Activated CD4-positive, alpha-beta T cell treated with anti-CD3 and anti-CD28 coated beads, Interleukin-2, amount 10 ng/mL, durations not matched to agents 24 days and 14 days (primary cell): ENCODE measurements at places on chromosomes 4 and X. TPM values are rescaled to one million over a fixed set of nuclear protein-coding genes. Genes with fewer than 3 reads are reported as not detected.

- DNase-seq: no peak
Measured at GRCh38 chr4:88705805-88706492, 8.3 kb upstream of the NAP1L5 start.

GRCh38 chr4:107600436-107600835 lies 119.6 kb downstream of the PAPSS1 start:
- DNase-seq: no peak

GRCh38 chr4:90112715-90113114 lies 14.5 kb upstream of the CCSER1 start:
- DNase-seq: no peak

GRCh38 chr4:74056114-74056857 lies 17.8 kb upstream of the CXCL3 start:
- DNase-seq: no peak

DNA sequence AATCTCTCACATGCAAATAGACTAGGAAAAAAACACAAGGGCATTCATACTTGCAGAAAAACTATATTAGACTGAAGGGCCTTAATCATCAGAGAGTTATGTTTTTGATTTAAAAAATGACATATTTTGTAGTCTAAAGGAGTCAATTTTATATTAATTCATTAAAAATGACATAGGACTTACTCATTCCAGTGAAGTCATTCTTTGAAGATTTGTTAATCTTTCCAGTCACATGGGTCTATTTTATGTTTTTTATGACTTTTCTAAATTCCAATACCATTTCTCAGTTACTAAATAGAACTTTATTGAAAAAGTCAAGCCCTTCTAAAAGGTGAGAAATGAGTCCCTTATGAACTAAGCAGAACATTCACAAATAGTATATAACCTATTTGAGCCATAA lies 743.8 kb upstream of the INTU start:
- no peak for DNase-seq

DNA sequence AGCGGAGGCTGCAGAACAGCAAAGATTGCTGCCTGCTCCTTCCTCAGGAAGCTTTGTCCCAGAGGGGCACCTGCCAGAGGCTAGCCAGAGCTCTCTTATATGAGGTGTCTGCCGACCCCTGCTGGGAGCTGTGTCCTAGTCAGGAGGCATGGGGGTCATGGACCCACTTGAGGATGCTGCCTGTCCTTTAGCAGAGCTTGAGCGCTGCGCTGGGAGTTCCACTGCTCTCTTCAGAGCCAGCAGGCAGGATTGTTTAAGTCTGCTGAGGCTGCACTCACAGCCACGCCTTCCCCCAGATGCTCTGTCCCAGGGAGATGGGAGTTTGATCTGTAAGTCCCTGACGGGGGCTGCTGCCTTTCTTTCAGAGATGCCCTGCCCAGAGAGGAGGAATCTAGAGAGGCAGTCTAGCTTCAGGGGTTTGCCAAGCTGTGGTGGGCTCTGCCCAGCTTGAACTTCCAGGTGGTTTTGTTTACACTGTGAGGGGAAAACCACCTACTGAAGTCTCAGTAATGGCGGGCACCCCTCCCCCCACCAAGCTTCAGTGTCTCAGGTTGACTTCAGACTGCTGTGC lies 10.9 kb downstream of the DCK start:
- peak; percentile 87 for DNase-seq

DNA sequence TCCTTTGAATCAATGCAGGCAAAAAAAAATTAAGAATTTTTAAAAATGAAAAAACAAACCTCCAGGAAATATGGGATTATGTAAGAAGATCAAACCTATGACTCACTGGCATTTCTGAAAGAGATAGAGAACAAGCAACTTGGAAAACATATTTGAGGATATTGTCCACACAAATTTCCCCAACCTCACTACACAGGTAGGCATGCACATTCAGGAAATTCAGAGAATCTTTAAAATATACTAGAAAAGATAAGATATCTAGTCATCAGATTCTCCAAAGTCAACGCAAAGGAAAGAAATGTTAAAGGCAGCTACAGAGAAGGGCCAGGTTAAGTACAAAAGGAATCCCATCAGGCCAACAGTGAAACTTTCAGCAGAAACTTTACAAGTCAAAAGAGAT lies 85.6 kb downstream of the ANTXR2 start:
- no peak for DNase-seq

- no peak for DNase-seq
Measured at GRCh38 chr4:107497054-107497453, 223.0 kb downstream of the PAPSS1 start.

DNA sequence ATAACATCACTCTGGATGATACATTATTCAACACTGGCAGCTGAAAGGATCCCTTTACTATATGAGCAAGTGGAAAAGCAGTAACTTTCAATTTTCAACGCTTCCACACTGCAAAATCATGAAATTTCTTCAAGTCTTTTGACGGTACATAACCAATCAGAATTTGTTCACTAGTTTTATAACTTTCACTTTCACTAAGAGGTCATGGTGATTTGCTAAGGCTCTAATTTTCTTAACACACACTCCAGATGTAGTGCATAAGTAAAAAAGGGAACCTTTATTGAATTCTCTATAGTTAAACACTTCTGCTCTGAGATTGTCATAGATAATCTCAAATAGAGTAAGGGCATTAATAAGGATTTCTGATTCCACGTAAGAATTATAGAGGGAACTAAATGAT lies 4.1 kb downstream of the ARMCX2 start:
- no peak for DNase-seq

DNA sequence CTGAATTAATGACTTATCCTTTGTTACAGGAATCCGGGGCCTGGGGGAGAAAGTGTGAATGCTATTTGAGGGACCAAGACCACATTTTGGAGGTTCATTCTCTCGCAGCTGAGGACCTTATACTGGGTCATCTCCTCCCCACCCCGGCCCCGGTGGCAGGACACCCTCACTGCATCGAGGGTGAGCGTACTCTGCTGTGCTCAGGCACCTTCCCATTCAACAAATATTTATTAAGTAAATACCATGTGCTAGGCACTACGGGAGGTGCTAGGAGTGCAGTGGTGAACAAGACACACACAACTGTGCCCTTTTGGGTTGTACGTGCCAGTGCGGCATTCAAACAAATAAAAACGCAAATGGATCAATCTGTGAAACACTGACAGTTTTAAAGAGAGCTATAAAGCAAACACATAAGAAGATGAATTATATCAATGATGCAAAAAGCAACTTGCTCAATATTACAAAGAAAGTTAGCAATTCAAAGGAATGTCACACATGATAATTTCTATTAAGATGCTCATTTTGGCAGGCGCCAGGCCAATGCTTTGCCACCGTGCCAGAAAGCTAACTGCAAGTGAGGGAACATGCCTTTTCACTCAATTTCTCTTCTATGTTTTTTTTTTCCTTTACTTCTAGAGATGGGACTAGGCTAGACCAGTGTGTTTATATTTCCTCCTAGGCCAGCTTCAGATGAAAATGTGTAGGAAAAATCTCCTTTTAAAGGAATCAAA lies 24.6 kb downstream of the ADGRG2 start:
- no peak for DNase-seq

DNA sequence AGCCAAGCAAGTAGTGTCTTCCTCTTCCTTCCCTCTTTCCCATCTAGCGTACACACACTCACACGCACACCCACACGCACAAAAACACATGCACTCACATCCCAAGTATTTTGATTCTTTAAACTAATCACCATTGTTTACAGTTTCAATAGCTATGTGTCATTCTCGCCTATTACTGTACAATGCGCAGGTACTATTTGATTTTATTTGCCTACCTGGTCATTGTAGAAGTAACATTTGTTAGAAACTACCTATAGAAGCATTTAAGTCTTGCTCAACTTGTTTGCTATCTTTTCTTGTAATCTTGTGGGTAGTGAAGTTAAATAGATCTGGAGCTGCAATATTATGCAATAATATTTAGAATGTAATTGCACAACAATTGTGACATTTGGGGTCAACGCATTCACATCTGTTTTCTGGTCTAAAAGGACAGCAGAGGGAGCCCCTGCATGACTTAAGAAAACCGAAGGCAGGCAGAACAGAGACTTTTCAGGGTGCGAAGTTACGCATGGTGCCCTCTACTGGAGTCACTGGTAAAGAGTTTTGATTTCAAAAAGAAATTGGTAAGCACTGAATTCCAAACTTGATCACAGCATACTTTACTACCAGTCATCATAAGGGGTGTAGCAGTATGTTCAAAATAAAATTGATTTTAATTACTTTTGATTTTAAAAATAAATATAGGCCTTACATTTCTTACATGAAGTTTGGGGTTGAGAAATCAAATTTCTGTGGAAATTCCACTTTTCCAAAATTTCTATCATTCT lies 503.3 kb upstream of the FAM241A start:
- peak; percentile 76 for DNase-seq

- no peak for DNase-seq
Measured at GRCh38 chr4:81359207-81359606, 112.5 kb downstream of the RASGEF1B start.

DNA sequence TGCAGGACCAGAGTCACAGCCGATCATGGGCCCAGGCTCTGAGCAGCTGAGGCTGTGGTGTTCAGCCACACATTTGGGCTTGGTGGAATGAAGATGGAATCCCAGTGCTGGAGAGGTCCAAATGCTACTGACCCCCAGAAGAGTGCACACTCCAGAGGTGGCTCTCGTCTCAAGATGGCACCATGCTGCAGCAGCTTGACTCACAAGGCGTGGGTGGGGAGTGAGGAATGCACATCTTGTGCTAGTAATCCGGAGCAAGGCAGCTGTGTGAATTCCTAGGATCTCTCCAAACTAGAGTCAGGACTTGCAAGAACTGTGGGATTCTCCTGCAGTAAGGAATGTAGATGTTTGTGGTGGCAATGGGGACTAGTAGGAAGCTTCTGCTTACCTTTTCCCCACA lies 28.7 kb downstream of the RAB28 start:
- no peak for DNase-seq

GRCh38 chr4:38149997-38150671 lies 189.9 kb downstream of the PTTG2 start:
- no peak for DNase-seq

GRCh38 chr4:147599769-147600168 lies 17.4 kb upstream of the TMEM184C start:
- DNase-seq: no peak

DNA sequence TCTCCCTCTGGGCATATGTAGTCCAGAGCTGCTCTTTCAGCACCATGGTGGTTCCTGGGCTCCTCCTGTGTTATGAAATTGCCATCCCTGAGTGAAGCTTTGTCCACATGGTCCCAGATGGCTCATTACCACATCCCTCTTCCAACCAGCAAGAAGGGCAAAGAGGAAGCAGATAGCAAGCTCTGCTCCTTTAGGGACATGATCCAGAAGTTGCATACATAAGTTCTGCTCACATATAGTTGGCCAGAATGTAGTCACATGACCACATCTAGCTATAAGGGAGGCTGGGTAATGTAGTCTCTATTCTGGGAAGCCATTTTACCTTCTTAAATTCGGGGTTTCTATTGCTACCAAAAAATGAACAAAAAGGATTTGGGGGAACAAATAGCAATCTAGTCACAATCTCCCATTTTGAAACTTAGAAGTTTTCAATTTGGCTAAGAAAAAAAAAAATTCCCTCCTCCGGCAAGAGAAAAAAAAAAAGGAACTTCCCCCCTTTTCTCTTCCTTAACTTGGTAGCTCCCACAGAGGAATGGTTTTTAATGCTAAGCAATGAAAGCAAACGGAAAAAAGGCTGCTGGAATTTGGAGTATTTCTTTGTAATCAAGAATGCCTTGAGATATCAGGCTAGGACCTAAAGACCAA lies 88.2 kb upstream of the USP9X start:
- DNase-seq: peak; percentile 53

DNA sequence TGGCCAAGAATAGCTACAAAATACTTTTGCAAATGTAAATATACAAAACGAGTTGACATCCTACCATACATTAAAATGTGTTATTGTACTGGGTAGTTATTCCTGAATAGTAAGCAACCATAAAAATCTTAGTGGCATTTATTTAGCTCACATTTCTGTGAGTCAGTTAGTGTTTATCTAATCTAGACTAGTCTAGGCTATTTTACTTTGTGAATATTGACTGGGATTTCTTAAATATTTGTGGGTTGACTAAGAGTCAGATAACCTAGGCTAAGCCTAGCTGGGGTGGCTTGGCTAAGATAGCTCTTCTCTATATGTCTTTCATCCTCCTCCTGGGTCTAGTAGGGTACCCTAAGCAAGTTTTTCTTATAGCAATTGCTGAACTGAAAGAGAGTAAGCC lies 543.8 kb upstream of the DIAPH2 start:
- DNase-seq: no peak

GRCh38 chr4:101169044-101170014 lies 178.0 kb downstream of the PPP3CA start:
- DNase-seq: peak; percentile 87

DNA sequence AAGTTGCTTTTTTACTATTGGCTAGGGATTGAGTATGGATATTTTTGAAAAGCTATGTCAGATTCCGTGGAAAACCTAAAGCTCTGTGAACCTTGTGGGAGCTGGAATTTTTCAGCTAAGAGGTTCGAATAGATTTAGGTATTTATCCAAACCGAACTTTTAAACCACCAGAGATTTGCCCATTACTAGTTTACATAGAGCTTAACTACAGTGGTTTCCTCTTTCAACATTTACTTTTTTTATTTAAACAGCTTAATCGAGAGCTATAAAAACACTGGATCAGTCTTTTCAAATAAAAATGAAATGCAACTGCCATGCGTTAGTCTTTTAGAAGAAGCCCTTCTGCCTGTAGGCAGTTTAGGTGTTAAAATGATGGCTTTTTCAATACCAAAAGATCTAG lies 377.0 kb downstream of the RPA4 start:
- no peak for DNase-seq

GRCh38 chrX:149185087-149185486 lies 320.0 kb downstream of the IDS start:
- DNase-seq: no peak

- DNase-seq: peak; percentile 69
Measured at GRCh38 chr4:76748649-76749048, 149.3 kb downstream of the SOWAHB start.

DNA sequence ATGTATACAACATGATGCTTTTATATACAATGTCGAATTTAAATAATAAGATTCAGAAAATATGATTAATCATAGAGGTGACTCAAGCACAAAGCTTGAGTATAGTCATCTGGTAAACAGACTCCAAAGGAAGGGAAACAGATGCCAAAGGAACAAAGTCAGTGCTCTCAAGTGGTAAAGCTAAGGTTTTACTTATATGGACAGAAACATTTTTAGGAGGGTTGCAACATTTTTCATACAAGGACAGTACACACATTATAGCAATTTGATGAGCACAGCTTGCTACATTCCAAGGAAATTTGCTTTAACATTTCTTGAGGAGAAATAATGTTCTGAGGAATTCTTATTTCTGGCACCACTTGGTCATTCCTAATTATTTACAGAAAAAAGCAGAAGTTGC lies 333.4 kb upstream of the AADAT start:
- DNase-seq: no peak

Gene SFRP2
- total RNA-seq: not detected in 2 replicates

Gene PPP4R3C
- total RNA-seq: not detected in 2 replicates

Gene RHOXF1
- total RNA-seq: not detected in 2 replicates

Gene NSUN7
- total RNA-seq: 0.12 TPM in 1 of 2 replicates, not detected in the other

Gene ARHGAP36
- not detected in 2 replicates for total RNA-seq

Gene FAM50A
- 85.4 and 85.9 TPM in 2 replicates for total RNA-seq

Gene SMIM10L2A
- 1.2 and 1.3 TPM in 2 replicates for total RNA-seq

Gene DDX53
- not detected in 2 replicates for total RNA-seq

Gene TMA16
- 82.3 and 83.9 TPM in 2 replicates for total RNA-seq
